ELR (cell line): ENCODE measurements at places on chromosomes 12 and 14.

- DNase-seq, result peak; percentile 45
Measured at GRCh38 chr12:58916921-58917511, 3.3 kb downstream of the LRIG3 start.

GRCh38 chr12:107657133-107657532 is 28.5 kb upstream of the PWP1 start:
- no peak for DNase-seq

GRCh38 chr12:102957339-102958050 is at the start of gene ASCL1:
TSS of gene ASCL1 (plus strand) at chr12:102957674. CDS start at chr12:102958245, 571 bp downstream.
- DNase-seq, result no peak

- DNase-seq, result peak; percentile 1
Measured at GRCh38 chr14:26765768-26766520, 168.1 kb upstream of the NOVA1 start.

DNA sequence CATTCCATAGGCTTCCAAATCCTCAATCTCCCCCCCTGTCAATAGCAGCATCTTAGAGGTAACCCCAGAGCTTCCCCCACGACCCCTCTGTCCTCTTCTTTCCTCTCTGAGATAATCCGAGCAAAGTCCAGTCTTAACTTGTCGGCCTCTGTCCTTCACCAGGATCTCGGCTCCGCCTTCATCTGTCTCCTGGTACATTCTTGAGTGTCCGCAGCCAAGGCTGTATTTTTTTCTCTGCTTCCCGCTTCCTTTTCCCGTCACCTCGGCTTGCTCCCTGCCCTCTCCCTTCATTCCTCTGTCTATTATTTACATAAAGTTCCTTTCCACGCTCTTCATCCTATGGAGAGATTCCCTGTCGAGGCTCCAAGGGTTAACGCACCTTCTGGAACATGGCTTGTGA is 153.9 kb upstream of the GSC start:
- DNase-seq, result no peak

DNA sequence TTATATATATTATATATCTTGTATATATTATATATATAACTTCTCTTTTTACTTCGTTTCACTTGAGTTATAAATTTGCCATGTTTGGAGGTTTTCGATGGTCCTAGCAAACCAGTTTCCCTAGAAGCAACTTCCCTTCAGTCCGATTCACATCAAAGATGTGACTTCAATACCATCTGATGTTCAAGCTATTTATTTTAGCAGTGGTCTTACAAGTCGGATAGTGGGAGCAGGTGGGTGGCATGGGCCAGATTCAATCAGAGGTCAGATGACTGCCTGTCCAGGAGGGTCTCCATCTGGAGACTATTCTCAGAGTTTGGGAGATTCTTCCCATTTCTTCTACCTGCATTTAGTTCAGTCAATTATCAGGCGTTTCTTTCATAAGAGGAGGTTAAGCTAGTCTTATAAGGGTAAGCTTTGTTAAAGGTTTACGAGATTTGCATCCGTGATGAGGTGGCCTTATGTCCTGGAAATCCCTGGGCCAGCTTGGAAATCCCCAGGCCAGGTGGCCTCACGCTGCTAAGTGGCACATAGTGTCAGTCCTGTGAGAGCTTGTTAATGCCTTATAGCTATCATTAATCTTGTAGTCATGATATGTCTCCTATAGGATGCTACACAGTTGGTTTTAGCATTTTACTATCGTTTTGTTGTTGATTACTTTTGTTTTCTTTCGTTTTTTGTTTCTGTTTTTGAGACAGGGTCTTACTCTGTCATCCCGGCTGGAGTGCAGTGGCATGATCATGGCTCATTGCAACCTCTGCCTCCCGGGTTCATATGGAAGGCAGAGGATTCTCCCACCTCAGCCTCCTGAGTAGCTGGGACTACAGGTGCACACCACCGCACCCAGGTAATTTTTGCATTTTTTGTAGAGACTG is 145.8 kb downstream of the BICD1 start:
- no peak for DNase-seq

GRCh38 chr12:124123296-124124000 is 150.4 kb downstream of the ZNF664 start:
- no peak for DNase-seq

GRCh38 chr14:24817212-24818057 is 183.4 kb upstream of the GZMB start:
- peak; percentile 9 for DNase-seq

GRCh38 chr14:45811155-45811554 is 558.2 kb upstream of the MIS18BP1 start:
- DNase-seq, result no peak

GRCh38 chr12:127277882-127278281 is 989.1 kb upstream of the TMEM132C start:
- DNase-seq, result no peak

- no peak for DNase-seq
Measured at GRCh38 chr14:20797164-20797563, 5.5 kb downstream of the RNASE1 start.

DNA sequence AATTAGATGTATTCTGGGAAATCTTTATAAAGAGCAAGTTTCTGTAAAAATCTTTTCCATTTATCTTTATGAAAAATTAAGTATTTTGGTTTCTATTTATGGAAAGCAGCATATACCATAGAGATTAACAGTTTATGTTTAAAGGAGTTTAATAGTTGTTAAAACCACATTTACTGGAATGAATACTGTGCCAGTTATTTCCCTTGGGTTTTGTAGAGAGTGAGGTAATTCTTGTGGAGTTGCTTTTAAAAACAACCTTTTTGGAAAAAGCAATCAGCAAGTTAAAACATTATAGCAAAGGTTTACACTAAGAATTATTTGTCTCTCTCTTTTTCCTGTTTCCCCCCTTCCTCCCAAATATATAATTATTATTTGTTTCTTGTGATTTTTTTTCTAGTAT is 34.9 kb downstream of the AEBP2 start:
- no peak for DNase-seq

- DNase-seq, result no peak
Measured at GRCh38 chr14:36582011-36582873, at the start of gene NKX2-8. TSS of gene NKX2-8 (minus strand) at chr14:36582614. CDS start at chr14:36582389, 225 bp downstream.

DNA sequence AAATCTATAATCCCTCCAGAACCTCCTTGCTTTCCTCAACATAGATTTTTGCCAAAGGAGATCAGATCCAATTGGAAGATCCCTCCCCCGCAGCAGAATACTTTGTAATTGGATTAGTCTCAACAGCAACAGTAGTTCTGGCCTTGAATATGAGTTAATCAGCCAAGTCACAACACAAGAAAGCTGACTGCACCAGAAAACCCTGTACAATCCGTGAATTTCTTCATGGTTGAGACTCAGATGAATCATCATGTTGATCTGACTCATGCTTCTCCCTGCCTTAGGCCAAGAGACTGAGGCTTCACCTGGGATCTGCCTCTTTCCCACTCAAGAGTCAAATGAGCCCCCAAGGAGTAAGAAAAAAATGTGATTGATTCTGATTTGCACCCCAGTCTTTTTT is 3.0 kb upstream of the METTL17 start:
- DNase-seq, result peak; percentile 95

- DNase-seq, result no peak
Measured at GRCh38 chr12:102322254-102322653, 124.6 kb upstream of the PMCH start.
